Mesendoderm (in vitro differentiated cells): ENCODE measurements at places on chromosomes 6 and 20.

DNA sequence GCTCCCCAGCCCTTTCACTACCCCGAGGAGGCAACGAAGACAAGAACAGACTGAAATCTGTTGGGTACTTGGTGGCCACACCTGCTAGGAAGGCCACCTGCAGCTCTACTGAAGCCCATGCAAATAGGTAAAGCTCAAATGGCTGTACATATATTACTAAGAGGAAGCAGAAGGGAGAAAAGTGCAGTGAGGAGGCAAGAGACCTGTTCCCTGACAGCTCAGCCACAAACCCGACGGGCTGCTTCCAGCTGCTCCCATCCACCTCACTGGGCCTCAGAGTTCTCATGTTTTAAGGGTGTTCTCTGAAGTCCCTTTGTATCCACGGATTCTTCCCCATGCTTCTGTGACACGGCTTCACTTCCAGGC, 24.6 kb downstream of the TRAM2 start:
- no peak for DNase-seq

DNA sequence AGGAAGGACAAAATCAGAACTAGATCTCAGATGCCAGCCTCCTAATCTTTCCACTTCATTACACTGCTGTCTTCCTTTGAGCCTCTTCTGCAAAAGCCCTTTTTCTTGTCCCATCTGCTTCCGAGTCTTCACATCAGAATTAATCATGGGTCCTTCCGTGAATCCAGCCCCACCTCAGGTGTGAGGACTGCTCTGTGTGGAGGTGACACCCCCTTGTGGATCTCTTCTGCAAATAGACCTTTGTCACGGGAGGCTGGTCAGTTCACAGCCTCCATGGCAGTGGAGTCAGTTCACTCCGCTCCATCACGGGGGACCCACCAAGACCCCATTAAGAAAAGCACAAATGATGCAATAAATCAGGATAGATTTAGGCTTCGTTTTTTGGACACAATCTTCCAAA, 171.1 kb downstream of the ADAT2 start:
- DNase-seq = peak; percentile 69

DNA sequence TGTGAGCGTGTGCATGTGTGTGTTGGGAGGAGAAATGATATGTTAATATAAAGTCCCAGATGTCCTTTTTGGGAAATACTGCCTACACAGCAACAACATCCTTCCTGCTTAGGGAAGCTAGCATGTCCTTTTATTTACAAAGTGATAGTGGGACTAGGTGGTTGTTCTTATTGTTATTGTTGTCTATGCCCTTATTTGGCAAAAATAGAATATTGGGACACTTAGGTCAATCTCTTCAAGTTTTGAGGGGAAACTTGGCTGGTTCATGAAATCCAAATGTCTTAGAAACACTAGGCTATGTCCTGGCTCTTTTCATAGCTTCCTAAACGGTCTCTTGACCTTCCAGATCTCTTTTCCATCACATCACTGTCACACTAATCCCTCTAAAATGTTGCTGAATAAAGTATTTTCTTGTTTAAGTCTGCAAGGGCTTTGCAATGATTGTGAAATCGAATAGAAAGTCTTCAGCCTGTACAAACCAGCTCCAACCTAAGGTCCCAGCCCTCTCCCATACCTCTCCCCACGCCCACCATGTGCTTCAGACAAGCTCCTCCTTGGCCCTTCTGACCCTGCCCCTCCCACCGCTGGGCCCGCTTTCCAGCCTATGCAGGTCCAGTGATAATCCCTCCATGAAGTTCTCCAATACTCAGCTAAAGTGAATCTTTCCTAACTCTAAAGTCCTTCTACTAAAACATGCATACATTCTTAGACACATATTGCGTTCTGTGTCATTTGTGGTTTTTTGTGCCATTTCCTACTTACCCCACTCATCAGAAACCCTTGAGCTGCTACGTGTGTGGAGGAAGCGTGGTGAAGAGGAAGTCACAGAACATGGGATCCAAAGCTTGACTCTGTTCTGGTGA, 205.1 kb downstream of the LY86 start:
- no peak for DNase-seq

GRCh38 chr6:126607289-126607688, 267.4 kb downstream of the CENPW start:
- DNase-seq = no peak

DNA sequence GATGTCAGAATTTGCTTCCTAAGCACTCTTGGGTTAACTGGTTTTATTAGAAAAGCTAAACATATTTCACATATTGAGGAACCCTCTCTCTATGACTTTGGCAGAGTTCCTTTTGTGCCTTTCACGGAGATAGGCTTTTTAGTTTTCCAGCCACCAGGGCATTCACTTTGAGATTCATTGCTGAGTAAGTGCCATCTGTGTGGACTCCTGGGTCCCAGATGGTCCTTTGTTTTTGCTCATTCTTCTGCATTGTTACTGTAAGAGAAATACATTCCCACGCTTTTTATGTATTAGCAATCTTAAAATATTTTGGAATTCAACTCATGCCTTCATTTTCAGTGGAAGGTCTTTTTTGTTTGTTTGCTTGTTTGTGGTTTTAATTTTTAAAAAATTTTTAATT, 76.3 kb upstream of the PHACTR2 start:
- no peak for DNase-seq

- DNase-seq = peak; percentile 72
Measured at GRCh38 chr6:11412011-11412424, 125.5 kb upstream of the TMEM170B start.

GRCh38 chr6:126529637-126530362, 189.9 kb downstream of the CENPW start:
- no peak for DNase-seq

DNA sequence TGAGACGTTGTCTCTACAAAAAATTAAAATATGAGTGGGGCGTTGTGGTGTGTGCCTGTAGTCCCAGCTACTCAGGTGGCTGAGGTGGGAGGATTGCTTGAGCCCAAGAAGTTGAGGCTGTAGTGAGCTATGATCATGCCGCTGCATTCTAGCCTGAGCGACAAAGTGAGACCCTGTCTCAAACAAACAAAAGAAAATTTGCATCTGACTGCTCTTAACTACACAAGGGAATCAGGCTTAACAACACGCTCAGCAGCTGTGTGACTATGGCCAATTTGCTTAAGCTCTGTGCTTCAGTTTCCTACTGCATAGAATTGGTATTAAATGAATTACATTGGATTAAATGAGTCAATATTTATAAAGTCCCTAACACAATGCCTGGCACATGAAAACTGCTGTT, 24.3 kb upstream of the MRPS10 start:
- DNase-seq = peak; percentile 49

GRCh38 chr6:11789744-11790143, 11.1 kb upstream of the ADTRP start:
- DNase-seq = no peak

GRCh38 chr6:65191471-65191870, 515.6 kb downstream of the EYS start:
- DNase-seq = peak; percentile 2

DNA sequence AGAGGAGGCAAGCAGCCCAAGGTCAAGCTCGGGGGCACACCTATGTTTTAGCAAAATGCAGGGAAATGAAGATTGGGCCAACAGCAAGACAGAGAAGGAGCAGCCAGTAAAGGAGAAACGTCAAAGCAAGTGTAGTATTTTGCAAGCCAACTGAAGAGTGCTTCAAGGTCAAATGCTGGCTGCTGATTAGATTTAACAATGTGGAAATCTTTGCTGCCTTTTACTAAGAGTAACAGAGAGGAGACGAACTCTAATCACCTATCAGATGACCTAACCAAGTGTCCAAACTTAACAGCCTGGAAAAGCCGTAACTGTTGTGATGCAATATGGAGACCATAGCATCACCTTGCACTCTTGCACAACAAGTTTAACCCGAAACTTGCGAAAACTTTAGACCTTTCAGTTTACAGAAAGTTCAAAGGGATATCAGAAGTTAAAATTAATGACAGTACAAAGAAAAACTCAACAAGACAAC, 30.4 kb downstream of the AKIRIN2 start:
- DNase-seq = no peak

DNA sequence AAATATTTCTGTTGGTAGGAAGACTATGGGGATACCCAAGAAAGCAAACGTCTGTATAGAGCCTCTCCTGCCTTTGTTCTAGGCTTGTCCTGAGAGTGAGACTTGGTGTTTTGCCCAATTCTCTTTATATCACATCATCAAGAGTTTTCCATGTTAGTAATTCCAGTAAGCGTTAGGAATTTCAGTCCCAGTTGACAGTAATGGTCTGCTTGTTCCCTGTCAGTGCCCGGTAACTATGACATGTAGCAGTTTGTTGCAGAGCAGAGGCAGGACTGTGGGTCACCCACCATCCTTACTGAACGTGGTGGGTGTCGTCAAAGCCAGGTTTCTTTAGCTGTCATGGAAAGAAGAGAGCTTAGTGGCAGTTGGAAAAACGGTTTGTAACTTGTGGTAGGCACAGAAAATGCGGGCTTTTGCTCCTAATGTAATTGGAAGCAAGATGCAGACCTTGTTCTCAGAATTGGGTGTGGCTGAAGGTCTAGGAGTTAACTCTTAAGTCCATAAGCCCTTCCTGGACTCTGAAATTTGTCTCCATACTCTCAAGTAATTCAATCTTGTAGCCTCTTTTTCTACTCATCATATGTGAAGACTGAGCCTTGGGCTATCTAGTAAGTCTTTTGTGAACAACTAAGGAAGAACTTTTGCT, 188.8 kb downstream of the TMEM242 start:
- DNase-seq = no peak

DNA sequence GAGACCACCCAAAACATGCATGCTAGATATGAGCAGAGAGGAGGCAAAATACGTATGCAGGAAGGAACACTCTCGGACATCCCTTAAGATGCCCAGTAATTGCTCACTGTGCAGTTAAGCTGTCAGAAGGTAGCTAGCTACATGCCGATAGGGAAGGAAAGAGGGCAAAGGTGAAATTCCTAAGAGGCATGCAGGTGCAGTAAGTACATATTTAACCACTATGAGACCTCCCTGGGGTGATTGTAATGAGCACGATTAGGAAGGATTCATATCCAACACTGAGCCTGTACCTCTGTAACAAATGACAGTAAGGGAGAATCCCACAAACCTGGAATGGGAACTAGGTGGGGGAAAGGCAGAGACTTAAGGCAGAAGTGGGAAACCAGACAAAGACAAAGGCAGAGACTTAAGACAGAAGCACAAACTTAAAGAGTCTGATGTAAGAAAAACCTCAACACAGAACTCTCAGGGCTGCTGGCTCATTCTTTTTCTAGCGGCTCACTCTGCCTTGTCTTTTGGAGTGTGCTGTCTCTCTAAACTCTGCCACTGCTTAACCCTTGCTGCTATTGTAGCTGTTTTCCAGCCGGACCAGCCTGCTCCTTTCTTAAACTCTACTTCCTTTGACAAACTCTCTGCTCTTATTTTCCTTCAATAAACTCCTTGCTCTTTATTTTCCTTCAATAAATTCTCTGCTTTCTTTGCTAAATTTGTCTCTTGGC, 148.1 kb downstream of the UBE3D start:
- no peak for DNase-seq

- DNase-seq = no peak
Measured at GRCh38 chr6:163741743-163742363, 327.3 kb downstream of the QKI start.

- peak; percentile 80 for DNase-seq
Measured at GRCh38 chr6:138572885-138573284, 73.6 kb upstream of the NHSL1 start.

GRCh38 chr6:36927691-36928546, 26.6 kb upstream of the PI16 start:
- DNase-seq = no peak

DNA sequence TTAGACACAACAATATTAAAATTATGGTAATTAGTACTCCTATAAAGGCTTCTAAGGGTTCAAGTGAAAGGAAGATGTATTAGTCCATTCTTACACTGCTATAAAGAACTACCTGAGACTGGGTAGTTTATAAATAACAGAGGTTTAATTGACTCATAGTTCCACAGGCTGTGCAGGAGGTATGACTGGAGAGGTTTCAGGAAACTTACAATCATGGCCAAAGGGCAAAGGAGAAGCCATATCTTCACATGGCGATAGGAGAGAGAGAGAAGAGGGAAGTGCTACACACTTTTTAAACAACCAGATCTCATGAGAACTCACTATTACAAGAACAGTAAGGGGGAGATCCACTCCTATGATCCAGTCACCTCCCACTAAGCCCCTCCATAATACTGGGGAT, 52.9 kb downstream of the TINAG start:
- no peak for DNase-seq

GRCh38 chr6:114362957-114363356, 20.1 kb upstream of the HS3ST5 start:
- peak; percentile 30 for DNase-seq

DNA sequence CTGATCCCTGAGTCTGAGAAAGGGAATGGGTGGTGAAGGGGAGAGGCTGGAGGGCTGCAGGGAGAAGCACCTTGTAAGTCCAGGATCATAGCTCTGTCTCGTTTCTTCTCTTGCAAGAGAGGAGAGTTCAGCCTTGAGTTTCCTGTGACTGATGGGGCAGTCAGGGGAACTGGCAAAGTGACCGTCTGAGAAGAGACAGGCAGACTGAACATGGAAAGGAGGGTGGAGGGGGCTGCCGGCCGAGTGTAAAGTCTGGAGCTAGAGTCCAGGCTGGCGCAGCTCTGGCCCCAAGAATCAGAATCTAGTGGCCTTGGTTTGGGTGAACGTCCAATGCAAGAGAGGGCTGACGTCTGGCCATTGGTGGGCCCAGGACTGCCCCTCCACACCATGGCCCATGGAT, 72.5 kb downstream of the TCP11 start:
- DNase-seq = no peak

DNA sequence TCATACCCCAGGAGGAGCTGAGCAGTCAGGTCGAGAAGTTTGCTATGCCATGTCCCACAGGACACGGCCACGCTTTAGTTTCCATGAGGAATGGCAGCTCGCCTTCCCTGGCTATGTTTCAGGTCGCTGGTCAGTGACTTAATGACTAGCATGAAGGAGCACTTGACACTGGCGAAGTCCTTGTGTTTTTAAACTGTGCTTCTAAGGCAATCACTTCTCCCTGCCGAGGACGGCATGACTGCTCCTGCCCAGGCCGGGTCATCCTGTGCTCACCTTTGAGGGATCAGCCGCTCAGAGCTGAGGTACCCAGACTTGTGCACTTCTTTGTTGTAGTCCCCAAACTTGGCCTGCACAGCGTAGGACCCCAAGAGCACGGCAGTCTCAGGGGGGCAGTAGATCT, 34.1 kb downstream of the EZR start:
- DNase-seq = no peak

DNA sequence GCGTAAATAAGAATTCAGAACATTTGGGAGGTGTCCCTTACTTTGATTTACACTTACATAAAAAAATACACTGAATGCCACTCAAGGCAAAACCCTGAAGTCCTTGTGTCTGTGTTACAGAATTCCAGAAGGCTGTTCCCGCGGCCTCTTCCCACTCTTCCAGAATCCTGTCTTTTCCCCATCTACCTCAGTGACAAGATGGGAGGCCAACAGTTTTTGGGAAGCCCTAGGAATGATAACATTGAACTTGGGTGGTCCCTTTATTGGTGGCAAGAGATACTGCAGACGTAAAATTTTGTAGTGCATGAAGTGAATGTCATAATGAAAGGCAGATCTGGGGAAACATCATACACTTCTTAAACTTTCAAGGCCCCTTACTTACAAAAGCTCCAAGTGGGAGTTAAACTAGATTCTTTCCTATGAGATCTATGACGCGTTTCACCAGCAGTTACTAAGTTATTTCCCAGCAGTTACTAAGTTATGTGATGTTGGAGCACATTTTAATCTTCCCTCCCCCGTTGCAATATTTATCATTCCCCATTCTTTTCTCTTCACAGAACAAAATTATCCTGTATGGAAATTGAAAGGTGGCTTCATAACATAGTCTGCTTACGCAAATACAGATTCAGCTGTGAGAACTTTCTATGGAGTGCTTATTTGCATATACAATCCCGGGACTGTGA, 79.5 kb downstream of the BCAS1 start:
- DNase-seq = no peak
